ENCODE measurements at places on chromosomes 5 and 9.

DNA sequence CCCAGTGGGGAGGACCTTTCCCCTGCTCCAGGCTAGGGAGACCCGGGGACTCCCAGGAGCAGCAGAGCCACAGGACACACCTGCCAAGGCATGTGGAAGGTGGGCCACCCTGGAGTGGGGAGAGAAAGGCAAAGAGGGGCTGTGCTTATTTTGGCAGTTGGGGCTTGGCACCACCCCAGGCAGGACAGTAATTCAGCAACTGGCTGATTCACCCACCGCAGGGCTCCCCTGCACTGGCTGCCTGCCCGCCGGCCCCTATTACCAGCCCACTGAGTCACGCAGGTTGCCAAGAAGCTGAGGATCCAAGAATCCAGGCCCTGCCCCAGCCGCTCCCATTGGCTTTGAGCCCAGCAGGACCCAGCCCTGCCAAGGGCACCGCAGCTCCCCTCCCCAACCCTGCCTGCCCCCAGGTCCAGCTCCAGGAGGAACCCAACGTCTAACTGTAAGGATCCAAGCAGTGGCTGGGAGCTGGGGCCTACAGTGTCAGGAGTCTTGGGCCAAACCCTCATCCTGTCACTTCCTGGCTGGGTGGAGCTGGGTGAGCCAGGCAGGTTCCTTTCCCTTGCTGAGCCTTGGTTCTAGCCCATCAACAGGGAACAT, 14.2 kb upstream of the RALGDS start:
- no peak for DNase-seq

DNA sequence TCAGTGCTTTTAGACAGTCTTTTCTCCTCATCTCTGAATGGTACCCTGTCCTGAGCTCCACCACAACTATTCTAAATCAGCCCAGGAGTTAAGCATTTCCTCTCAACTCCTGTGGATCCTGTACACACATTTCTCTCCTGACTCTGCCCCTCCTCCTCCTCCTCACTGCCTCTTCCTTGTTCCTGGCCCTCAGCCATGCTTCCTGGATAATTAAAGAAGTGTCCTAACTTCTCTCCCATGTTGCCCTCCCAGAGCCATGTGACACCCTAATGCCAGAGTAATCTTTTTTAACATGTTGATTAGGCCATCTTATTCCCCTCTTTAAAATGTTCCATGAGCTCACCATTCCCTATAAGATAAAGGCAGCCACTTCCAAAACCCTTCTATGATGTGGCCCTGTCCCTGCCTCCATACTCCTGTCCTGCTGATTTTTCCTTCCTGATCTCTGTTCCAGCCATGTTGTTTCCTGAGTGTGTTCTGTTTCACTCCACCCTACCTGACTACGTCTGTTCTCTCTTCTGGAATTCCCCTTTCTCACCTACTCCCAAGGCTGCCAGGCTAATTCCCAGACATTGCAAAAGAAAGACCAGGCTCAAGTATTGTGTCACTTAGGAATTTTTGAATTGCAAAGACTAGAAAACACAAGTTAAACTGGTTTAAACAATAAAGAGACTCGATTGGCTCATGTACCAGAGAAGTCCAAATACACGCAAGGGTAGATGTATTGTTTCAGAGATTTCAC, 295.2 kb downstream of the MAST4 start:
- DNase-seq: no peak

GRCh38 chr5:142944140-142944539, 174.0 kb downstream of the ARHGAP26 start:
- DNase-seq: no peak

DNA sequence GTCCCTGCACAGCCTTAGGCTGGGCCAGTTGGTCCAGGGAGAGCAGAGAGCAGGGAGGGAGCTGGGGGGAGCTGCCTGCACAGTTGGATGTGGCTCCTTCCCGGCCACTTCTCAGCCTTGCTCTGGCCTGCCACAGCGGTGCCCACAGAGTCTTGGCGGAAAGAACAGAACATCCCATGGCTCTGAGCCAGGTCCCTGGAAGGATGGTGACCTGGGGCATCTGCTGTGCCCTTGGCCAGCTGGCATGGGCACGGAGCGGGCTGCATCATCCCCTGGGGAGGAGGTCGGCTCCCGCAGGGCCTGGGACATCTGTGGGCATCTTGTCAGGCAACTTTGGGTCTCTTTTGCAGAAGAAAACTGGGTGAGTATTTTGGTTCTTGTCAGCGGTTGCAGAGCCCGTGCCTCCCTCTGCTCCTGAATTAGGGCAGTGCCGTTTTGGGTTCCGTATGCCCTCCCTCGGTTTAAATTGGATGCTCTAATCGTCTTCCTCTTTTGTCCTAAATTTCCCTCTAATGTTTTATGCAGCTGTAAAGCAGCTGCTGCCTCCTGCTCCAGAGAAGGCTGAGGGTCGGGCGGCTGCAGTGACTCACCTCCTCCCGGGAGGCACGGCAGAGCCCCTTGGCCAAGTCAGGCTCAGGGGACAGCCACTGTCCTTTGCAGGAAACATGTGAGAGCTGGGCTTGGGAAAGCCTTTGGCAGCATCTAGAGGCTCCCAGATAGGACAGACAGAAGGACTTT, 10.5 kb upstream of the NACC2 start:
- DNase-seq: no peak

- no peak for DNase-seq
Measured at GRCh38 chr5:2753452-2754420, 2.3 kb upstream of the IRX2 start.

GRCh38 chr9:135479469-135480052, at the start of gene PPP1R26:
Gene PPP1R26, plus strand, starts transcription at chr9:135479782. Its CDS starts 4,729 bp downstream, at chr9:135484511.
- DNase-seq: no peak

DNA sequence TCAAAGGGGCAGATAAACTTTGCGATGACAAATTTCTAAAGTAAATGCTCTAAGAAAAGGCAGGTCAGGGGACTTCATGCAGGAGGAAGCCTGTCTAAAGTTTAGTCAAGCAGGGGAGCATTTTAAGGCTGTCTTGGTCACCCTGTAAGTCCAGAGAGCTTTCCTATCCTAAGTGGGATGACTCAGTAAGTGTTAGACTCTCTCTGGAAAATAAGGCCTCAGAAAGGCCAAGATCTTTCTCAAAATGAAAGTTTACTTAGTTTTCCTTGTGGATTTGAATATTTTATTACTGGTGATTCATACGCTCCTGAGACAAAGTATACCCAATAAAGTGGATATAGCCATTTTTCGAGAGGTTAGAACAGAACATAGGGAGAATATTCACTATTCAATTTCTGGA, 806.9 kb upstream of the CDH9 start:
- DNase-seq: no peak

DNA sequence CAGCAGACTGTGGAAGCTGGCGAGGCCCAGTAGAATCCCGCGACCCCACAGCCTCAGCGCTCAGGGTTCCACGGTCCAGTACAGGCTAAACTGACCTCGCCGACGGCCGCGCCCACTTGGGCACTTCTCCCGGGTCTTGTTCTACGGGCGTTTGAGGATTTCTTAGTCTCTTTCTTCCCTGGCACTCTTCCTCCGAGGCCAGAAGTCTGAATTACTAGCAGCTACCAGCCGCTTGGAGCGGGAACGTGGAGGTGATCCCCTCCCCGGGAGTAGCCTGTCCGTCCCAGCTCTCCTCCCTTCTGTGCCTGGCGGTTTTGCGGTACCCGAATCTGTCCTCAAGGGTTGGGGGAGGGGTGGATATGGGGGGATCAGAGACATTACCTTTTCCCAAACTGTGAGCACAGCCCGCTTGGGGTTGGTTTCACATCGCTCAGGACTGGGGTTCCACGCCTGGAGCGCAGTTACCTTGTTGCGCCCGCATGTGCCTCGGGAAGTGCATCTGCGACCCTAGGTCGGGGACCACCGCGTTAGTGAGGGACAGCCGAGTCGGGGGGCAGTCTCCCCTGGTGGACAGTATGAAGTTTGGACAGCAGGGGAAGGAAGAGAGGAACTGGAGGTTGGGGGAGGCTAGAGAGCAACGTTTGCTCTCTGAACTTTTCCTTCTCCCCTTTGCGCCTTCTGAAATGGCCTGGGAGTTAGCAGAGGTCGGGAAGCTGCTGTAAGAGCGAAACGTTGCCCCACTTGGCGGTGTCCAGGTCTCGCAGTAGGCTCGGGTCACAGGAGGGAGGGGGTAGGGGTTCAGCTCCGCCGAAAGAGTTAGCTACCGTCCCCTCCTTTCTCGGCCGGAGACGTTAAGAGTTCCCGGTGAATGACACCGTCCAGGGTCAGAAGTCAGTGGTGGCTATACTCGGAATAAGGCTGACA, 190.8 kb downstream of the MEF2C start:
- no peak for DNase-seq

DNA sequence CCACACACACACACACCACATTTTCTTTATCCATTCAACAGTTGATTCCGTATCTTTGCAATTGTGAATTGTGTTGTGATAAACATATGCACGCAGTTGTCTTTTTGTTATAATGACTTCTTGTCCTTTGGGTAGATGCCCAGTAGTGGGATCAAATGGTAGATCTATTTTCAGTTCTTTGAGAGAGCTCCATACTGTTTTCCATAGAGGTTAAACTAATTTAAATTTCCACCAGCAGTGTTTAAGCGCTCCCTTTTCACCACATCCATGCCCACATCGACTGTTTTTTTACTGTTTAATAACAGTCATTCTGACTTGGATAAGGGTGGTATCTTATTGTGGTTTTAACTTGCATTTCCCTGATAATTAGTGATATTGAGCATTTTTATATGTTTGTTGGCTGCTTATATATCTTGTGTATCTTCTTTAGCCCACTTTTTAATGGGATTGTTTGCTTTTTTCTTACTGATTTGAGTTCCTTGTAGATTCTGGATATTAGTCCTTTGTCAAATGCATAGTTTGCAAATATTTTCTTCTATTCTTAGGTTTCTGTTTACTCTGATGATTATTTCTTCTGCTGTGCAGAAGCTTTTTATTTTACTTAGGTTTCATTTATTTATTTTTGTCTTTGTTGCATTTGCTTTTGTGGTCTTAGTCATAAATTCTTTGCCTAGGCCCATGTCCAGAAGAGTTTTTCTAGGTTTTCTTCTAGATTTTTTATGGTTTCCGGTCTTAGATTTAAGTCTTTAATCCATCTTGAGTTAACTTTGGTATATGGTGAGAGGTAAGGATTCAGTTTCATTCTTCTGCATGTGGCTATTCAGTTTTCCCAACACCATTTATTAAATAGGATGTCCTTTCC, 82.4 kb downstream of the SH3RF2 start:
- DNase-seq: no peak
